Testis (tissue), 5 donors: ENCODE measurements at places on chromosomes 5 and 9. TPM values are rescaled to one million over a fixed set of nuclear protein-coding genes. Genes with fewer than 3 reads are reported as not detected.
A peak's percentile ranks its signal among the peaks of the same experiment; 100 is the strongest.

The ARHGEF39 gene
- total RNA-seq: 2.2 TPM

The PCSK1 gene
- total RNA-seq: 0.79 TPM

The PCDHGA4 gene
- total RNA-seq: 21.0 TPM

The THBS4 gene
- 18.3 TPM for total RNA-seq

The MTX3 gene
- total RNA-seq: 17.5 TPM

The FXN gene
- total RNA-seq: 14.5 TPM

- H3K27ac ChIP-seq: no peak overlapping the region
- H3K36me3 ChIP-seq: no peaks in the 10 kb centered on the region
- H3K27me3 ChIP-seq: no peaks in the 10 kb centered on the region
- no peak for DNase-seq
- H3K4me3 ChIP-seq: no peak overlapping the region
Measured at GRCh38 chr9:104981543-104982129, 53.7 kb upstream of the ABCA1 start.

DNA sequence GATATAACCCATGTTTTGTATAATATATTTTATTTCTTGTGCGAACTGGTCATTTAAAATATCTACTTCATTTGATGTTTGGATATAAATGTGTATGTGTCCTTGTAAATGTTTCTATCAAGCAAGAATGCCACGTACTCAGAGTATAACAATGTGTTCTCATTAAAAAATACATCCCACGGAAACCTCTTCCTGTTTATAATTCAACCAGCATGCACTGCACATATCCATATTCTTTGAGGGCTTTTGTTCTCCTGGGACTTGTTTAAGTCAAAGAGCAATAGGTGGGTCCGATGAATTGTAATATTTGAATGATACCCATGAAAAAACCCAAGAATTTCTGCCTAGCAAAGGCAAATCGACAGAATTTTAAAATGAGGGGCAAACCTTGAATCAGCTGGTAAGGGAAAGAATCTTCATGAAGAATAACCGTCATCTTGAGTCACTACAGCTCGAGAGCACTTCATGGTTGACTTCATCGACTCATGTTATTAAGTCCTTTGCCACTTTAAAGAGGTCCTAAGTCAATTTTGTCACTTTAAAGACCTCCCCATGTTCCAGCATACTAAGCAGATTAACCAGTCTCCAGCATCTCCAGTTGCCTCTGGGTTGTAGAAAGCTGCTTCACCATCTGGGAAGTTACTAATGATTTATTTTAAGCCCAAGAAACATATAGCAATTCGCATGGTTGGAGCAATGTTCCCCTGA is 80.6 kb downstream of the NPR3 start:
- no peak overlapping the region for H3K27ac ChIP-seq
- DNase-seq: no peak
- H3K4me3 ChIP-seq: no peak overlapping the region

GRCh38 chr5:101608322-101608721 is 687.8 kb downstream of the SLCO4C1 start:
- H3K27me3 ChIP-seq: no peaks in the 10 kb centered on the region
- no peak for DNase-seq
- no peak overlapping the region for H3K4me3 ChIP-seq
- no peak overlapping the region for H3K27ac ChIP-seq
- H3K4me1 ChIP-seq: no peaks in the 10 kb centered on the region

DNA sequence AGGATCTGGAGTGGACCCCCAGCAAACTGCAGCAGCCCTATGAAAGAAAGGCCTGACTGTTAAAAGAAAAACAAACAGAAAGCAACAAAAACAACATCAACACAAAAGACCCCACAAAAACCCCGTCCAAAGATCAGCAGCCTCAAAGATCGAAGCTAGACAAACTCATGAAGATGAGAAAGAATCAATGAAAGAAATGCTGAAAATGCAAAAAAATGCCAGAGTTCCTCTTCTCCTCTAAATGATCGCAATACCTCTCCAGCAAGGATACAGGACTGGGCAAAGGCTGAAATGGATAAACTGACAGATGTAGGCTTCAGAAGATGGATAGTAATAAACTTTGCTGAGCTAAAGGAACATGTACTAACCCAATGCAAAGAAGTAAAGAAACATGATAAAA is 526.3 kb upstream of the DAB2 start:
- DNase-seq: no peak
- H3K4me1 ChIP-seq: no peaks in the 10 kb centered on the region
- no peak overlapping the region for H3K27ac ChIP-seq
- no peak overlapping the region for H3K4me3 ChIP-seq

DNA sequence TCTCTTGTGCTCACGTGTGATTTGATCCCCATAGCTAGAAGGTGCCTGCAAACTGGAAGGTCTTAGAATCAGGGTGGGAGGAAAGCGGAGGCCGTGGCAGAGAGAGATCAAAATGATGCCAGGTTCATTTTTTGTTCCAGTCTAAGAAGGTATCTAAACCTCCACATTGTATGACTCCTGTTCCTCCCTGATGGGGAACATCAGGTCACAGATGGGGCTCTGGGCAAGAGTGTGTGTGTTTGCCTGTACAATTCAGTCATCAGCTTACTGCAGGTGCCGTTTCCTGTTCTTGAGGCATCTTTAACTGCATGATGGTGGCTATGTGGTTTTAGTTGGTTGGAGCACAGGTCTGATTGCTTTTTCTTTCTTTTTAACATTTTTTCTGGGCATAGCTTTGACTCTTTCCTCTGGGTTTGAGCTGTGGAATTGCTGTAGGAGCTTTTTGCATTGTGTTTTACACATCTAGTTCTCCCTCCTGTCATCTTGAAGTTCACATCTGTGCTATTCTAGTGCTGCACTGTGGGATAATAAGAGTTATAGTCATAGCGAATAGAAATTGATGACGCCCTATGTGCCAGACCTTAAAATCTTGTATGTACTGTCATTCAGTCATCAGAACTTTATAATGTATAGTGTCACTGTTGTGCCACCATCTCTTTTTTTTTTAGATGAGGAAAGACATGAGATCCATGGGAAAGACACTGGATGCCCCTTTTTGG is 30.8 kb downstream of the ARHGAP26 start:
- no peak for DNase-seq
- peaks cover 3% of the 10 kb centered on the region for H3K4me1 ChIP-seq
- no peaks in the 10 kb centered on the region for H3K27me3 ChIP-seq
- H3K27ac ChIP-seq: no peak overlapping the region
- H3K36me3 ChIP-seq: no peaks in the 10 kb centered on the region

DNA sequence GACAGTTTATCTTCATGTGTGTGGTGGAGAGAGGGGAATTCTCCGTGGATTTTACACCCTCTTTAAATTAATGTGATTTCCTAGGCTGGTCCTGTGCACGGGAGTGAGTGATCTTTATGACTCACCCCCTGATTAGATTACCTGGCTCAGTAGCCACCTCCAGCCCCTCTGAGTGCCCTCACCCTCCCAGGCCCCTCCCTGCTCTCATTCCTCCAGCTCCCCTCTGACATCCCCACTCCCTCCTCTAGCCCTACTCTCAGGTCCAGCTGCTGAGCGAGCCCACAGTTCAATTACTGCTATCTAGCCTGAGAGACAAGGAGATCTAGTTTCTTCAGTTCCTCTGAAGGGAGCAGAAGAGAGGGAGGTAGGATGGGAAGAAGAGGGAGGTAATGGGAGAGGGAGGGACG is 61.8 kb upstream of the ARAP3 start:
- H3K36me3 ChIP-seq: no peaks in the 10 kb centered on the region
- no peak overlapping the region for H3K4me3 ChIP-seq
- H3K27me3 ChIP-seq: no peaks in the 10 kb centered on the region
- H3K27ac ChIP-seq: no peak overlapping the region
- H3K4me1 ChIP-seq: no peaks in the 10 kb centered on the region
- DNase-seq: no peak

DNA sequence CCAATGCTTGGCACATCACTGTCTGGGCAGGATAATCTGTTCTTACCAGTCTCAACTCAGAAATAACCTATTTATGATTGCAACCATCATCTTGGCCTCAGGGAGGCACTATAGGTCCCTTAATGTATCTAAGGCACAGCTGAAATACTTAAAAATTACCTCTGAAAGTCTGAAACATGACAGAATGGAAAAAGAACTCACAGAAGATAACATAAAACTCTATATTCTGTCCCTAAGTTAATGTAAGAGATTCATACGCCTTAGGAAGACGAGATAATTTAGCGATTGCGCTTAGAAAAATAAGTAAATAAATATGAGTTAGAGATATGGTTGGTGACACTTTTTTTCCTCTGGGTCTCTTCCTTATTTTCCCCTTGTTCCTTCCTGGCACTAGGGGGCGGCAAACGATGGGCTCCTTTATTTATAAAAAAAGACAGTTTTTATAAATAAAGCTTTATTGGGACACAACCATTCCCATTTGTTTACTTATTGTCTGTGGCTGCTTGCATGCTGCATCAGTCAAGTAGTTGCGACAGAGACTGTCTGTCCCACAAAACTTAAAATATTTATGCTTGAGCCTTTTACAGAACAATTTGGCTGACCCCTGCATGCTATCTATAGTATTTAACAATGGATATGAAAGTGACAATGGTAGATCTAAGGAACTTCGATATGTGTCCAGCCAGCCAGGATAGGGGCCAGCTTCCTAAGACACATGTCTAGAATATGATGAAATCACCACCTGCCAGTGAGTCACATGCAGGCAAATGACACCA is 79.6 kb downstream of the PDE4D start:
- H3K36me3 ChIP-seq: no peaks in the 10 kb centered on the region
- no peaks in the 10 kb centered on the region for H3K27me3 ChIP-seq
- no peak overlapping the region for H3K4me3 ChIP-seq
- DNase-seq: peak; percentile 61

DNA sequence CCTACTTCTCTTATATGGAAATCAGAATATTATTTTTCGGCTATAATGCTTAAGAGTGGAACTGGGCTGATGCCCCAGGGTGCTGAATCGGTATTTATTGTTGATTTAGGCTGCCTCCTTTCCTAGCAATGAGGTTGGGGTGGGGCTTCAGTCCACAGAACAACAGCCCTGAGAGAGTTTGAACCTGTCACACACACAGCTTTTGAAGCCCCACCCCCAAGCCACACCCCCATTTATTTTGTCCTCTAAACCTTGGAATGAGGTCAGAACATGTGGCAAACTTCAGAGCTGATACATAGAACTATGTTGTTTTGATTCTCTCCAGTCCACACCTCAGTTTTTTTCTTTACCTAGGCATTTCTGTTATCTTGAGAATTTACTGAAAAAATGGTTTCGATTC is 51.7 kb upstream of the CAMK4 start:
- no peak for DNase-seq
- H3K27me3 ChIP-seq: no peaks in the 10 kb centered on the region
- no peak overlapping the region for H3K27ac ChIP-seq
- no peak overlapping the region for H3K4me3 ChIP-seq
- H3K36me3 ChIP-seq: no peaks in the 10 kb centered on the region

DNA sequence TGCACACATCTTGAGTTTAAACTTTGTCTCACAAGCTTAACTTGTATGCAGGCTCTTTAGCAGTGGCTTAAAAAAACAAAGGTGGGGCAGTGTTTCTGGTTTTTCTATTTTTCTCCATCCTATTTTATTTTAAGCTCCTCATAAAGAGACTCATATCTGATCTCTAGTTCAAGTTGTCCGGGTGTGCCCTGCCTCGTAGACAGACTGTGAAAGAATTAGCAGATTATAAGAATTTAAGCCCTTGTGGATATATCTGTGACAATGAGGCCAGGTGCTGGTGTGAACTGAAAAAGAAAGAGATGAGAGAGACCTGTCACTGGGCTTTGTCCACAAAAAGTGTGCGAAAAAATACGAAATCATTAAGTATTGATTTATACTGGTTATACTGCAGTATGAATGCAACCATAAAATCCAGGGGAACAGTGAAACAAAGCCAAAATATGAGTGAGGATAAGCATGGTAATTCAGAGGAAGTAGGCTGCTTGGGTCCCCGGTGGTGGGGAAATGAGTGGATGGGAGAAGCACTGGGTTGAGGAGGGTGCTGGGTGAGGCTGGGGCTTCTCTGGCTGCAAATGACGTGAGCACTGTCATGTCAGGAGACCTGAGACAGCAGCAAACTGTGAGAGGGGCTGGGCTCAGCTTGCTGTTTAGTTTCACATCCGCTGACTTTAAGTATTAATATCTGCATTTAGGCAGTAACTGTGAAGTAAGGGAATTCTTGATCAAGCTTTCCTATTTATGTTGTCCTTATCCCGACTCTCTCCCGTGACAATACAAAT is 179.7 kb upstream of the ANKRD55 start:
- H3K4me3 ChIP-seq: no peak overlapping the region
- H3K4me1 ChIP-seq: peaks cover 8% of the 10 kb centered on the region

DNA sequence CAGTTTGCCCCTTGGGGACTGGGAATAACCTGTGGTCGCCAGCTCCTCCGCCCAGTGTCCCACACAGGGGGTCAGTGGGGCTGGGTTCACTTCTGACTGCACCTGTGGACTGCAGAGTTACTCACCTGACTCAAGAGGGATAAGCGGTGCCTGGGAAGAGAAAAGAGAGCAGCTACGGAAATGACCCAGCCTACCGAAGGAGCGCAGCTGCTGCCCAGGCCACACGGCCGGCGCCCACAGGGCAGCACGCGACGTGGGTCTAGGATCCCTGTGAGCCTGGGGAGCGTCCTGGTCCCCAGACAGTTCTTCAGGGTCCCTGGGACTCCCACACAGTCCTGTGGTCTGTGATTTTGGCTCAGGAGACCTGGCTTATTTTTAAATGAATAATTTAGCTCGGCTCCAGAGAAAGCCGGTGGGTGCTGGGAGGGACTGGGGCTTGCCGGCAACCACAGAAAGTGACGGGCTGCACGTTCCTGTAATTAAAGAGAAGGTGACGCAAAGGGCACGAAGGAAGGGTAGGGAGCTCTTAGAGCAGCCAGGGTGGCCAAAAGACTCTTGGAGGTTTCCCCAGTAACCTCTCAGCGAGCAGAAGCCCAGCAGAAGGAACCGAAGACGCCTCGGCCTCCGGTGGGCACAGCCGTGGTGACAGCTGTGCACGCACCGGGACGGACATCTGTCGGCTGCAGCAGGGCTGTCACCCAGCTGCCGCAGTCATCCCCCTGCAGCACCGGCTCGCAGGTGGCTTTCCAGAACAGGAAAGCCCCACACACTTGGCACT is 97.5 kb upstream of the FCN2 start:
- H3K4me3 ChIP-seq: no peak overlapping the region
- DNase-seq: no peak
- no peaks in the 10 kb centered on the region for H3K27me3 ChIP-seq
- no peaks in the 10 kb centered on the region for H3K36me3 ChIP-seq
- H3K4me1 ChIP-seq: no peaks in the 10 kb centered on the region

DNA sequence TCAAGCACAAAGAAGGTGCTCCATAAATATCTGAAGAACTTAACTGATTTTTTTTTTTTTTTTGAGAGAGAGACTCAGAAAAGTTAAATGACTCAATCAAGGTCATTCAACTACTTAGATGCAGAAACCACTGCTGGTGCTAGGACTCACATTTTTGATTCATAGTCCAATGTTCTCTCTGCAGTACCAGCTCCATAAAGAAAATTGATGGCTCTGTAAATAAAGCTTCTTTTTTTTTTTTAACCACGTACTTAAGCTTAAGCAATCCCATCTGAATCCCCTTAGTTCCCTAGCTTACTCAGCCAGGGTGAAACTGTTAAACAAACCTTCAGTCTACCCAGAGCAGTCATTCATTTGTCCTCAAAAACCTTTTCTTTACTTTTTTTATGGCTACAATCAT is 657.0 kb upstream of the WWC1 start:
- no peaks in the 10 kb centered on the region for H3K36me3 ChIP-seq
- no peak for DNase-seq
- H3K4me3 ChIP-seq: no peak overlapping the region
- H3K27me3 ChIP-seq: no peaks in the 10 kb centered on the region
- H3K27ac ChIP-seq: no peak overlapping the region
- no peaks in the 10 kb centered on the region for H3K4me1 ChIP-seq
